ENCODE measurements at places on chromosomes 1 and 21. TPM values are rescaled to one million over a fixed set of nuclear protein-coding genes. Genes with fewer than 3 reads are reported as not detected.

APH1A gene
- total RNA-seq = 69.3 TPM

DNA sequence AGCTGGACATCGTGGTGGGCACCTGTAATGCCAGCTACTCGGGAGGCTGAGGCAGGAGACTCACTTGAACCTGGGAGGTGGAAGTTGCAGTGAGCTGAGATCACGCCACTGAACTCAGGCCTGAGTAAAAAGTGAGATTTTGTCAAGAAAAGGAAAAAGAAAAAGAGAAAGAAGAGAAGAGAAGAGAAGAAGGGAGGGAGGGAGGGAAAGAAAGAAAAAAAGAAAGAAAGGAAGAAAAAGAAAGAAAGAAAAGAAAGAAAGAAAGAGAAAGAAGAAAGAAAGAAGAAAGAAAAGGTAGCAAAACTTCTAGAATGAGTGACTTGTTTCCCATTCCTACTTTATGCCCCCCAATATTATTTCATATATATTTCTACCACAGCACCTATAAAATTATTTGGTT, 98.8 kb downstream of the UBE2U start:
- no peak for DNase-seq

- no peak for DNase-seq
Measured at GRCh38 chr1:209051570-209051969, 531.9 kb upstream of the CAMK1G start.

DNA sequence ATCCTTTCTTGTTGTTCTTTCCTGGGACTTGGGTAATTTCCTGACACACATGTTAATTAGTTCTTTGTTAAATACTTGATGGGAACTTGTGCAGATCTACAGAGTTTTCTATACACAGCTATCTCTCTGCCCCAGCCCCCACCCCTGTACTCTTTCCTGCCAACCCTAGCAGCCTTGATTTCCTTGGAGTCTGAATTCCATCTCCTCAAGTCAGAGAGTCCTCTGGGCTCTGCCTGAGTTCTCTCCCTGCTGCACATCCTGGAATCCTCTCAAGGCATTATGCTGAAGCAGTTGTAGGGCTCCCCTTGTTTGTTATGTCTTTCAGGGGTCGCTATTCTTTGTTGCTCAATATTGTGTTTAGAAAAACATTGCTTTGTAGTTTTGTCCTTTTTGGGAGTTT, 384.7 kb downstream of the RPS6KC1 start:
- no peak for DNase-seq

DNA sequence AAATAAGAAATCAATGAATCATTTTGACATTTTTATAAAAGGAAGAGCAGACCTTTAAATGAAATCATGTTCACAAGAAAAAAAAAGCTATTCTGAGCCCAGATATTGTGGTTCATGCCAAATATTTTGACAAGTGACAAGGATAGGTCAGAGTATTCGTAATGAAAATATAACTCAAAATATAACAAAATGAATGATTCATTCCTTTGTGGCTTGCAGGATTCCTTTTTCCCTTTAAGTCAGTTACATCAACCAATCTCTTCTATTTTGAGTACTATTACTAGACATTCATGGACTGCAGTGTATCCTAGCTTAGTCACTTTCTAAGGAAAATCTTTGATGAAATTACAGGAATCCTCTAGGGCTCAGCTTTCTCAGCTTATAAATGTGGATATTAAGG, 188.7 kb downstream of the COL11A1 start:
- DNase-seq = no peak

TLCD4 gene
- total RNA-seq = 16.7 TPM

- DNase-seq = no peak
Measured at GRCh38 chr1:5927506-5928370, 64.5 kb downstream of the NPHP4 start.

Data from psoas muscle (tissue), 8 donors.